GM12864 (cell line): ENCODE measurements at places on chromosomes 12 and 14.

DNA sequence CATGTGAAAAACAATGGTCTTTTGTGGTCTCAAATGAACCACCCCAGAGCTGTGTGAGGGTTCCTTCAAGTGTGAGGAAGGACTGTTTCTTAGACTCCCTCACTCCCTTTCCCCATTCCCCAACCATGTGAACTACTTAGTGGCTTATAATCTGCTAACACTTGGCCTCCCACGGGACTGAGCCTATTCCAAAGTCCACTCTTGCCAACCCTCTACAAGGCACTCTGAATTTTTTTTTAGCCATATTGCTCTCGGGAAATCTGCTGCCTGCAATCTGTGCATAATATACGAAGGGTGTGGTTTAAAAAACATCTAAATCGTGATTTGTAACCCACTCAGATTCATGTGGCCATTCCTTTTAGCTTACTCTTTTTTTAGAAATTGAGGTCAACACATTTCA, 2.6 kb downstream of the SVOP start:
- DNase-seq, result no peak

- DNase-seq, result no peak
Measured at GRCh38 chr12:69007855-69008351, 74.9 kb upstream of the CPM start.

GRCh38 chr14:69240527-69241173, 19.3 kb upstream of the GALNT16 start:
- no peak for DNase-seq

GRCh38 chr12:109597795-109598427, 24.3 kb downstream of the MVK start:
- no peak for DNase-seq

DNA sequence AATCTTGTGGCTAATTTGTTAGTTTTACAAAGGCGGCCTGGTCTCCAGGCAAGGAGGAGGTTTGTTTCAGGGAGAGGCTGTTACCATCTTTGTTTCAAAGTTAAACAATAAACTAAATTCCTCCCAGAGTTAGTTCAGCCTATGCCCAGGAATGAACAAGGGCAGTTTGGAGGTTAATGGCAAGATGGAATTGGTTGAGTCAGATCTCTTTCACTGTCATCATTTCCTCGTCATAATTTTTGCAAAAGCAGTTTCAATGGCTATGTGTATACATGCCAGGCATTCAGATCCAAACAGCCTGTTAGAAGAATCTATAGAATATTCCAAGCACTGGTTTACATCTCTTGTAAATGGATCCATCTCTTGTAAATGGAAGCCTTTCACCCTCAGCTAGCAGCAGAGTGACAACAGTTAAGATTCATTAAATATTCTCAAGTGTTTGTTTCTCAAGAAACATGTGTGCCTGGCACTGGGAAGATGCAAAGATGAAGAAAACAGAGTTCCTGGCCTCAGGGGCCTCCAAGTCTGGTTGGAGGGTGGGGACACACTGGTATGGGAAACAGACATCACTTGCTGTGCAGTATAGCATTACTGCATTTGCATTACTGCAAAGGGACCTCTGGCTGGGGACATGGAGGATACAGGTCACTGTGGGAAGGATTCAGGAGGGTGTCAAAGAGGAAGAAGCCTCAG, 65.8 kb downstream of the RIN3 start:
- DNase-seq, result no peak

- no peak for DNase-seq
Measured at GRCh38 chr14:29062976-29063375, 296.4 kb downstream of the FOXG1 start.

GRCh38 chr14:63273129-63273528, 45.6 kb downstream of the GPHB5 start:
- no peak for DNase-seq

DNA sequence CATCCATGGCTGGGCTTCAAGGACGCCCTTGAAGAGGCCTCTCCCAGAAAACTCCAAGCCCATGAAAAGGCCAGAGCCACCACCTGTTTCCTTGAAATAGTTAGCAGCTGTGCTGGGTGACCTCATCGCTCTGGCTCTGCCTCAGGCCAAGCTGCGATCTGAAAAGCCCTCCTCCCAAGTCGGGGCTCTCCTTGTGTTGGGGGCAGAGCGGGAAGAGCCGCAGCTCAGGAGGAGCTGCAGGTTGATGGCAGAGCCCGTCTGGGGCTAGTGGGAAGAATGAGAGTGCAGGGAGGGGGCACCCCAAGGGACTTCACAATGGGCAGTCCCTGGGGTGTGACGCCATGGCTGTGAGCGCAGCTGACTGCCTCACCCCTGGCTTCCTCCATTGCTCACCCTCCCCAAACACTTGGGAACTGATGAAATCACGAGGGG, 50.0 kb upstream of the STON2 start:
- no peak for DNase-seq

DNA sequence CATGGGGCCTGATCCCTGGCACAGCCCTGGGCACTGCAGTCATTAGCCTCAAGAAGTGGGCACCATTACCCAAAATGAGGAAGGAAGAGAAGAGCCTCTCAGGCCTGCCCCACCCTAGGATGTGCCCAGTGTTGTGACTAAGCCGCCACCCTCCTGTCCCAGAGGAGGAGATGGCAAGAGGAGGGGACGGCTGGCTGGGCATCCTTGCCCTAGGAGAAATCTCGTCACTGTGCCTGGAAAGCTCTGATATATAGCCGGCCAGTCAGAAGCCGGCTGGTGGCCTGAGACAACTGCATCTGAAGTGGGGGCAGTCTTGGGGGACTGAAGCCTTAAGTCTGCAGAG, 115.2 kb downstream of the LGMN start:
- DNase-seq, result no peak

- DNase-seq, result no peak
Measured at GRCh38 chr12:69026336-69026735, 93.4 kb upstream of the CPM start.

DNA sequence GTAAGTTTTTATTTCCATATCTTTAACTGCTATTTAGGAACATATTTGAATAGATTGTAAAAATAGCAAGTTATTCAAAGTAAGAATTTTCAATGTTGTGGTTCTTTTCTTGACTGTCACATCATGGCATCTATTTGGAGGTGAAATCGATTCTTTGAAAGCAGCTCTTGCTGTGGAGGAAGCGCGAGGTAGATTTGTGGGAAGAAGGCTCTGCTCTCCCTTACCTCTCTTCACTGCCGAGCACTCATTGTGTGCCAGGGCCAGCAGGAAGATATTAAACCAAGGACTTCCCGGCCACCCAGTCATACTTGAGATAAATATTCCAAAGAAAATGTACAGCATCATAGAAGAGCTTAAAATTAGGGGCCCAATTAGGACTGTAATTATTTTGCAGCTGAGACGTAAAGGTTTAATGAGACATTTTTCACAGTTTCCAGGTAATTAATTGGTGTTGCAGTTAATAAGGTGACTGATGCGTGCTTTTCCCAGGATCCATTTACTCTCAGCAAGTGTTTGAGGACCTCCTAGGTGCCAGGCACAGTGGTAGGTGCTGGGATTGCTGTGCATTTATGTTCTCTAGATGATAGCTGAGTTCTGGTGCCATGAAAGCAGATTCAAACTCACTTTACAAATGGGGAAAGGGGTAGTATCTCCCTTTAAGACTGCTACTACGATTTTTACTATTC, 89.2 kb upstream of the DYNC1H1 start:
- no peak for DNase-seq

- no peak for DNase-seq
Measured at GRCh38 chr14:71371711-71372396, 464.6 kb downstream of the PCNX1 start.

- no peak for DNase-seq
Measured at GRCh38 chr14:38199076-38199475, 8.6 kb upstream of the SSTR1 start.

DNA sequence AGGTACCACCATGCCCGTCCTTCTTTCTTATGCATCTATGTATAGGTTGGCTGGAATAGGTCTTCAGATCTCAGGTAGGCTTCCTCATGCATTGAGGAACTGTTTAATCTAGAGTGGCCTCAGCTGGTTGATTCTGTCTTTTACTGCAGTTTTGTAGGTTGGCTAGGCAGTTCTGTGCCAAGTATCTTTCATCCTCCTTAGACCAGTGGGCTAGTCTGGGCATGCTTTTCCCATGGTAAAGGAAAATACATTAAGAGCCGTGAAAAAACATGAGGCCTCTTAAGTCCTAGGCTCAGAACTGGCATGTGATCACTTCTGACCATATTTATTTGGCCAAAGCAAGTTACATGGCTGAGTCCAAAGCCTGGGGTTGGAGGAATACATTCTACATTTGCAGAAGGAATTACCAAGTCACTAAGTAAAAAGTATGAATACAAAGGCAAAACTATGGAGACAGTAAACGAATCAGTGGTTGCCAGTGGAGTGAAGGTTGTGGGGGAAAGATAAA, 137.3 kb downstream of the WIF1 start:
- DNase-seq, result no peak

- DNase-seq, result no peak
Measured at GRCh38 chr12:42130672-42131402, 13.8 kb downstream of the GXYLT1 start.

DNA sequence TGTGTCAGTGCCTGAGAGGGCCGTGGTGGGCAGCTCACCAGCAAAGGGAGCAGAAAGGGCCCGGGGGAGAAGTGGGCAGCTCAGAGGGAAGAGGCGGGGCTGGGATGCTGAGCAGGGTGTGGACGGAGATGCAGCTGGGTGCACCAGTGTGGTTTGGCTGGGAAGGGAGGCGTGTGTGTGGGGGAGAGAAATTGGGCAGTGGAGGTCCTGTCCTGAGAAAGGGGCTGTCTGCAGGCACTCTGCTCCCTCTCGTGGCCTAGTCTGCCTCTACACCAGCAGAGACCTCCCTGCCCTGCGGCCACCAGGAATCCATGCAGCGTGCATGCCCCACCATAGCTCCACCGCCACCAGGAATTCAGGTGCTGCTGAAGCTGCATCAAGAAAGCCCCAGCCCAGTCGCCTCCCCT, 6.4 kb downstream of the TMEM121 start:
- DNase-seq, result no peak

- no peak for DNase-seq
Measured at GRCh38 chr14:95293449-95293848, 26.3 kb downstream of the CLMN start.

DNA sequence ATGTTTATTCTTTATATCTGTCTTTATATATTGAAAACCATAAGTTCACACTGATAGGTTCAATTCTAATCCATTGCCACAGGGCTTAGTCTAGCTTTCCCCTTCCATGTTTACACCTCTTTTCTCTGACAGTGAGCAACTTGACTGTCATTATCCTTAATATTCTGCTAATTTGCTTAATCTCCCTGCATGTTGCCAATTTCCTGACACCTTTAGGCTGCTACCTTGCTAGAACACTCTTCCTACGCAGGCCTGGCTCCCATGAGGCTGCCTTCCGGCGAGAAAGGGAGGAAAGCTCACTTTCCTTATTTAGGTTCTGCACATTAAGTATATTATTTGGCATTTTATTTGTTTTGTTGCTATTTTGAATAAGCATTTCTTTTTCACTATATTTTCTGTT, 12.8 kb upstream of the FRS2 start:
- no peak for DNase-seq
